Type B pancreatic cell (in vitro differentiated cells): ENCODE measurements at places on chromosomes 6 and 20. TPM values are rescaled to one million over a fixed set of nuclear protein-coding genes. Genes with fewer than 3 reads are reported as not detected.

DNA sequence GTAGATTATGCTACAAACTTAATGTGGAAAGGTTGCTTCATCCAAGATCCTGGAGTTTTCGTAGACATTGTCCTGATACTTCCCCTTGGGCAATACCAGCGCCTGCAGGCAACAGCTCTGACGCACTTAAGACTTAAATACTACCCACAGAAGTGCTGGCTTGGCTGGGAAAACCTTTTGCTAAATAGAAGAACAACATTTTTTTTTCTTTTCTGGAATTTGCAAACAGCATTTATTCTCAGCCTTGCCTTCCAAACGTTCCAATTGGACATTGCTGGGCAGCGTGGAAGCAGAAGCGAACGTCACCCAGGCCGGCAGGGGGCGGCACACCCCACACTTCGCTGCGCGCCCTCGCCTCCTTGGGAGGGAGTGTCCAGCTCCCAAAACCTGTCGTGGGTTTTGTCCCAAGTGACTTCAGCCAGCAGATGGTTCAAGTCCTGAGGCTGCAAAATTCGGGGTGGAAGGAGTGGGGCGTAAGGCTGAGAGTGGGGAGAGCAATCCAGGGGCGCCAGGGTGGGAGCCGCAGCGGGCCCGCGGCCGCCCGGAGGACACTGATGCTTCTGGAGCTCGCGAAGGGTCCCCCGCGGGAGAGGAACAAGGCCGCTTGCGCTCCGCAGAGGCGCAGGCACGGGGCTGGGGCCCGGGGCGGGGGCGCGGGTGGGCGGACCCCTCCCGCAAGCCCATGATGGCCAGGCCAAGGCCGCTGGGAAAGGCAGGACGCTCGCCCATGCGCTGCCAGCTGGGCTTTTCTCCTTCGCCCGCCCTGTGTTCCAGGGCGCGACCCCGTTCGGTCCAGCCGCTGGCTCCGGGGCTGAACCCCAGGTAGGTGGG, 60.8 kb upstream of the MAP3K4 start:
- no peaks in the 10 kb centered on the region for H3K36me3 ChIP-seq
- peak; percentile 85 for DNase-seq
- peak overlapping the region; percentile 89 for H3K4me3 ChIP-seq
- H3K27ac ChIP-seq, result no peak overlapping the region
- H3K4me1 ChIP-seq, result peaks cover 12% of the 10 kb centered on the region

DNA sequence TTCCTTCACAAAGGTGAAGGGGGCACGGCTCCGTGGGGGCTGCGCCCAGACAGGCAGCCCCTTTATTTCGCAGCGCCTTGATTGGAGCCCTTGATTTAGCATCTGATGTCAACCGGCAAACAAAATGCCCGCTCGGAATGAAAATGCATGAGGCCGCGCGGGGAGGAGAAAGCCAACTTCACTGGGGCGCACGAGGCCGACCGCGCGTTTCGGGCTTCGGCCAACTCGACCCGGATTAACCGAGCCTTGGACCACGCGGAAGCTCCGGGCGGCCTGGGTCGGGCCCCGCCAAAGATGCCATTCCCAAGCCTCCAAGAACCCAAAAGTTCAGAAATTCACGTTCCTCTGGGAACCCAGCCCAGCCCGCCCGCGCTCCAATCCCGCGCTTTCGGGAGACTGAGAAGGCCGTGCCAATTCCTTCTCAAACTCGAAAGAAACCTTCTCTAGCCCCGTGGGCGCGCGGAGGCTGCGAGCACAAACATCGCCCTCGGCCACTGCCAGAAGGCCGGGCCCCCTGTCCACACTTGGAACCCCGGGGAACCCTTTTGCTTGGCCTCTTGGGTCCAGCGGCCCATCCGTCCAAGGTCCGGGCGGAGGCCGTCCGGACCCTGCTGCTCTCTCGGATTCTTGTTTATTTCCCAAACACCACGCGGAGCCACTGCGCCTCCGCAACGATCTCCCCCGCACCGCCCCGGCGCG, 879 bp upstream of the INSM1 start:
- DNase-seq, result no peak
- peak overlapping the region; percentile 84 for H3K4me3 ChIP-seq
- H3K4me1 ChIP-seq, result peaks cover 11% of the 10 kb centered on the region
- no peaks in the 10 kb centered on the region for H3K36me3 ChIP-seq
- H3K27ac ChIP-seq, result peak overlapping the region; percentile 74

NOX3 gene
- total RNA-seq, result not detected in 2 replicates

DNA sequence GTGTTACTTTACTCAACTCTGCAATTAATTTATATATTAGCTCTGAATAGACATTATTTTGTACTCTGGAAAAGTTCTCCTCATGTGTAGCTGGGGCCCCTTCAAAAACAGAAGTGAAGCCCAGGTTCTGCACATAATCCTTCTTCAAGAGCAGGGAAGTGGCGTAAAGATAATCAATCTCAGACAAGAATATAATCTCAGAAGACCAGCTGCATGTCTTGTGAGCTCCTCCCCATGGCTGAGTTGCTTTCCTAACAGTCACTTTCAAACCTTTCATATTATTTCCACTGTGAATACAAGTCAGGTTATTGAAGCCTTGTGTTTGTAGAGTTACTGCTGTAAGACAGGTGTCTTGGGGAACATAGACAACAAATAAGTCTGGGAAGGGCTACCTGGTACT, 691.9 kb downstream of the RFPL4B start:
- peaks cover 3% of the 10 kb centered on the region for H3K27me3 ChIP-seq
- DNase-seq, result no peak
- no peaks in the 10 kb centered on the region for H3K36me3 ChIP-seq
- no peaks in the 10 kb centered on the region for H3K4me1 ChIP-seq
- no peak overlapping the region for H3K27ac ChIP-seq
